Heart right ventricle (tissue), 16 donors: ENCODE measurements at places on chromosomes 12 and 14.

- DNase-seq: no peak
These were observed 127.8 kb downstream of the CFAP54 start for GRCh38 chr12:96617178-96617577.

- DNase-seq: no peak
These were observed 332.8 kb downstream of the SEC23A start for GRCh38 chr14:38770251-38770650.

DNA sequence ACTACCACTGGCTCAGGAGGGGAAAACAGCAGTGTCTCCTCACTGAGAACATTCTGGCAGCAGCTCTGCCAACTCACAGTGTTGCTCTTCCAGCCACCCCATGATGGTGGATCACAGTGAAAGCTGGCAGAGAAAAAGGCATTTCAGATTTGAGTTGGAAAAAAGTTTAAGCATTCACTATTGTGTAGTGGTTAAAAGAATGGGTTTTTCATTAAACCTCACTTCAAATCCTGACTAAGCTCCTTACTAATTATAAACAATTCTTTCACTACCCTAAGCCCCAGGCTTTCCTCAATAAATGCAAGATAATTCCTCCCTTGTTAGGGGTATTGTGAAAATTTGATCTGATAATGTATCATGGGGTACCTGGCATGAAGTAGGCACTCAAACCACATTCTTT, 518.1 kb downstream of the SNAPC1 start:
- DNase-seq: no peak

GRCh38 chr12:26691234-26691970, 141.6 kb downstream of the ITPR2 start:
- DNase-seq: no peak

- DNase-seq: peak; percentile 84
These were observed 86.6 kb downstream of the BORCS5 start for GRCh38 chr12:12443431-12443878.

DNA sequence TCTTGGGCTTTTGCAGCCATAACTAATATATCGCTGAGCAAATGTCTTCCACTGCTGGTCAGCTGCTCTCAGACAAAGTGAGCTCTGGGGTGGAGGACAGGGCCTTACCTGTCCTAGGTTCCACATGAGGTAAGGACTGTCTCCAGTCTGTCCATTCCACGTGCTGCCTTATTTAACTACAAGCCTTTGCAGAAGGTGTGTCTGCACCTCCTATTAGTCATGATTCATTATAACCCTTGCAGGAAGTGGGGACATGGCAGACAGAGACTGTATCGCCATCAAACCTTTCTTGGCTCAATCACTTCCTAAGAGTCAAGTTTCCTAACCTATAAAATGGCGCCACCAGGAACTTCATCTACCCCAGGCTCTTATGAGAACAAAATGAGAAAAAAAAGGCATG, 46.9 kb downstream of the SLC25A47 start:
- no peak for DNase-seq

DNA sequence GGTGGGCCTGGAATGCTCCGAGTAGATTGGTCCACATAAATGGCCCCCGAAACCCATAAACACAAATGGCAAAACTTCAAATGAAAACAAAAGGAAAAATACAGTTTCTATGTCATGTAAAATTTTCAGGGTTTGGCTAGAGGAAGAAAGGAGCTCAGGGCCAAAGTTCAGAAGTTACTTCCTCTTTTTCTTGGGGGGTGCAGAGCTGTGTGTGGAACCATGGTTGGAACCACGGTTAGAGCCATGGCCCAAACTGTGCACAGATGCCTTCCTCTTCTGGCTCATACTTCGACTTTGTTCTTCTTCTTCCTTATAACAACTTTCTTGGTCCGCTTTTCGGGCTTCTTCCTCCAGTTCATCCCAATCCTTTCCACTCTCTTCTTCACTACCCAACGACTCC, 51.7 kb downstream of the MGST1 start:
- DNase-seq: no peak

DNA sequence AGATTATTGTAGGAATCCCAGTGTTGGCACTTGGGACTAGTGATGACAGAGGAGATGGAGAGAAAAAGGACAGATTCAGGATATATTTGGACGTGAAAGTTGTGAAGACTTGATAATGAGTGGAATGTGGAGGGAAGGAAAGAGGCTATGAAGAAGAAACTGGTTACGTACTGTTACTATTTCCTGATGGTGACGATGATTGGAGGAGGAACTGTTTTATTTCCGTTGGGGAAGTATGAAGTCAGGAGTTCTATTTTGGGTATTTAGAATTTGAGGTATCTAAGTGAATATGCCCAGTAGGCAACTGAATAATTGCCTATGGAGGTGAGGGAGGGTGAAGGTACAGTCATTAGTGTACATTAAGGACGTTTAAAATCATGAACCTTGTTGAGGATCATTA, 207.2 kb downstream of the TMTC2 start:
- no peak for DNase-seq

DNA sequence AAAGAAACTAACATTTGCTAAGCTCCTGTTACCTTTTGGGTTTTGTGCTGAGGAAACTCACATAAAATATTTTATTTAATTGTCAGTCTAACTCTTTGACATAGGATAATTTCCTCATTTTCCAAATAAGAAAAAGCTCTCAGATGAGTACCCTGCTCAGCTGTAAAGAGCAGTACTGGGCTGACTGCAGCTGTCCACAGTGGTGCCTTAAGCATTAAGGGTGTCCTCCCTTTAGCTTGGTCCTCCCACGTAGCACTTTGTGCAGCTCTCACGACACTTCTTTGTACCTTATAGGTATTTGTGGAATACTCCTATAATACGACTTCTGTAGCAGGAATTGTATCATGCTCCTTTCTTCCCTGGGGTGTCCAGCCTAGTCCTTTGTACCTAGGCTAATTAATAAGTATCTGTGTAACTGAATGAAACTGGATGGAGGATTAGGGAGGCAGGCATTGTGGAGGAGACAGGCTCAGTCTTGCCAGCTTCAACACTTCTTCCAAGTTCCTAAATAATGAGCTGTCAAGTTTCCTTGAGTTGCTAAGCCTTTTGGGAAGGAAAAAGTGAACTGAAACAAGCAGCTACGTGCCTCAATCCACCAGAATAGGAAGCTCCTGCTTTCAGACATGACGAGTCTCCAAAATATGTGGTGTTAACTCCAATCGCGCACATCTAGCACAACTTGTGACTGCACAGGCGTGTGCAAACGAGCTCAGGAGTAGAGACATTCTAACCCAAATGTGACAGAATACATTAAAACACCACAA, 123.0 kb downstream of the SLC38A4 start:
- DNase-seq: no peak

DNA sequence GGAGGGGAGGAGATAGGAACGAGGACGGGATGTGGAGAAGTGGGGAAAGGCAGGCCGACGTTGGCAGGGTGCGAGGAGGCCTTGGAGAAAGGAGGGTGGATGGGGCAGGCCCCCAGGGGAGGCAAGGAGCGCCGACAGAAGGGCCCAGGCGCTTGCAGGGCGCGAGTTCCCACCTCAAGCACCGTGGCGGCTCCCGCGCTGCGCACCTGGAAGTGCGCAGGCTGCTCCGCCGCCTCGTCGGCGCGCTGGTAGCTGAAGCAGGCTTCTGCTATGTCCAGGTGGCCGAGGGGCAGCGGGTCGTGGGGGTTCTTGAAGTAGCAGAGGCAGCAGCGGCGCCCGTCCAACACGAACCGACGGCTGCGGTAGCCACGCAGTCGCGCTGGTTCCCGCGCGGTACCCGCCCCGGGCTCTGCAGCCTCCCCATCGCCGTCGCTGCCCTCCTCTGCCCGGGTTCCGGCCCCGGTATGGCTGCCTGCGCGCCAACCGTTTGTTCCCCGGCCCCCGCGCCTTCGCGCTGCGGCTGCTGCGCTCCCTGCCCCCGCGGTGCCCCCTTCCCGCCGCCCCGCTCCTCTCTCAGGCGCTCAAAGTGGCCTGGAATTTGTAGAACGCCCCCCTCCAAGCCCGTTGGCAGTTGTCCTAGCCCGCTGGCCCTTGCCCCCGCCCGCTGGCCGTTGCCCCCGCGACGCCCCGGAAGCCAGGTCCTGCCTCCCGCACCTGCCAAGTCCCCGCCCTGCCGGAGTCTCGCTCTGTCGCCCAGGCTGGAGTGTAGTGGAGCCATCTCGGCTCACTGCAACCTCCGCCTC, 1.1 kb upstream of the ACTR6 start:
- peak; percentile 41 for DNase-seq

DNA sequence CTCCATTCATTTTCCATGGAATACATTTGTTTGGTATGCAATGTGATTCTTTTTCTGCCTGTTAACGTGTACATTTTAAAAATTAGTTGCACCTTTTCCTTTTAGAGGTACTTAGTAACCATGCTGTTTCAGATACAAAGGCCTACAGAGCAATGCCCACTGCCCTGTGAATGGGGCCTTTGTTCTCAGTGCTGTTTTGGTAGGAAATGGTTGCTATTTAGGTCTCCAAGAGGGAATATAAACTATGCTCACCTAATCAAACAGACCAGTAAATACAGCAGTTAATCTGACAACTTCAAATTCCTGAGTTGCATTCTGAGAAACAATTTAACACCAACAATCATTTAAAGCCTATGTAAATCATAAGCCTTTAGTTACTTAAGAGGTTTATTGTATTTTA, 188.7 kb downstream of the BCAT1 start:
- DNase-seq: no peak

DNA sequence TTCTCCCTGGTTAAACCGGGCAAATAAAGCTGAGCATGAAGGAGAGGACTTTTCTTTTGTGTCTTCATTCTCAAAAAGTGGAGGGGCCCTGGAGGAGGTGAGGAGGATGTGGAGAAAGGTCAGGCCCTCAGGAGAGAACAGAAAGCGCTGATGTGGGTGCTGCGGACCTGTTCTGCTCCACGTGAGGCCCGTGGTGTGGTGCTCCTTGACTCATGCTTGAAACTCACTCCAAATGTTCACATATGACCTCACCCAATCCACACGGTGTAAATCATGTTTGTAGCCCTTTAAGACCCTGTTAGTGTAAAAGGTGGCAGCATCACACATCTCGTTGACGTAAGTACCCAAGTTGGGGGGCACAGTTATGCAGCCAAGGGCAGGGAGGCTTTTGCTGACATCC, 126.2 kb downstream of the FOXN3 start:
- no peak for DNase-seq

DNA sequence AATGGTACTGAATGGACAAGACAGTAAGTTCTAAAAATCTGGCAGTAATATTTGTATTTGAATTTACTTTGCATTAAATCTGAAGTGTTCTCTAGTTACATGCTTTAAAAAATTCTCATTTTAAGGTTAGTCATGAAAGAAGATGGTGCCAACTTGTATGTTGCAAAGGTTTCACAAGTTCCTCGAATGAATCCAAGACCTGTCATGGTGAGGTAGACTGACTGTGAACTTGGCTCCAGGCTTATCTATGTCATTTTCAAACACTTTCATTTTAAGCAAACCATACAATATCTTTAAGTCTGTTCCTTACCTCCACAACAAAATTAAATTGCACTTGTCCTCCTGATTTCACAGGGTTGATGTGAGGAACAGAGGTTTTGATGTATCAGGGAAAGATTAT, 23.4 kb downstream of the CLEC2D start:
- DNase-seq: no peak

DNA sequence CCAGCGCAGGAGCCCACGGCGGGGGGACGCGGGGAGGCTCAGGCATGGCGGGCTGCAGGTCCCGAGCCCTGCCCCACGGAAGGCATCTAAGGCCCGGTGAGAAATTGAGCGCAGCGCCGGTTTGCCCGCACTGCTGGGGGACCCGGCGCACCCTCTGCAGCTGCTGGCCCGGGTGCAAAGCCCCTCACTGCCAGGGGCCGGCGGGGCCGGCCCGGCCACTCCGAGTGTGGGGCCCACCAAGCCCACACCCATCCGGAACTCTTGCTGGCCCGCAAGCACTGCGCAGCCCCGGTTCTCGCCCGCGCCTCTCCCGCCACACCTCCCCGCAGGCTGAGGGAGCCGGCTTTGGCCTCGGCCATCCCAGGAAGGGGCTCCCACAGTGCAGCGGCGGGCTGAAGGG, 8.5 kb upstream of the TSPAN8 start:
- DNase-seq: peak; percentile 6

GRCh38 chr14:102325791-102326345, 6.3 kb downstream of the ZNF839 start:
- no peak for DNase-seq

GRCh38 chr12:12278899-12279298, 12.1 kb upstream of the LRP6 start:
- no peak for DNase-seq

- no peak for DNase-seq
These were observed 28.5 kb downstream of the CD9 start for GRCh38 chr12:6228535-6229223.

DNA sequence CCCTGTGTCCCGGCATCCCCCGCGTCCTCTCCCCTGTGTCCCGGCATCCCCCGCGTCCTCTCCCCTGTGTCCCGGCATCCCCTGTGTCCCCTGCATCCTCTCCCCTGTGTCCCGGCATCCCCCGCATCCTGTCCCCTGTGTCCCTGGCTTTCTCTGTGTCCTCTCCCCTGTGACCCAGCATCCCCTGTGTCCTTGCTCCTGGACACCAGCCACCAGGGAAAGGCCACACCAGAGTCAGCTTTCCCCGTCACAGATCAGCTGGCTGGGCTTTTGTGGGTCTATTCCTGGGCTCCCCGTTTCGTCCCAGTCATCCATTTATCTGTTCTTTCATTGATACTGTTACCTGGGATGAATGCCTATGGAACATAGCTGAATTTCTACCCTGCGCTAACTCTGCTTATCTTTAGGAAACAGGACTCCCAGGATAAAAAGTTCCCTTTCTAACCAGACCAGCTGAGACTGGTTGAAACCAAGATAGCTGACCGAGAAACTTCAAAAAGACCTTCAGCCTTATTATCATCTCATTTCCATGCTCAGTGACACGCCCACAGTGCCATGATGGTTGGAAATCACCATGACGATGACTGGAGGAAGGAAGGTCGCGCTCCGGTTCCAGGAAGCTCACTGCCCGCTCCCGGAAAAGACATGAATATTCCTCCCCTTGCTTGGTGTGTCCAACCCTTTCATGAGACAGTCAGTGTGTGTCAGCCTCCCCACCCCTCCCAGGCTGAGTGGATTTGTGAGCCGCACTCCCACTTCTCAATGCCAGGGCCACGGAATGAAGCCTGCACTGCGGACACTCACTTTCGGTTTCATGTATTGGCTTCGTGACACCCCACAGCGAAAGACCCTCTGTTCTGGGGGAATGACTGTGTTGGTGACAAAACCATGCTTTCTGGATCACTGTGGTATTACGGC, 276.4 kb upstream of the SFSWAP start:
- no peak for DNase-seq

DNA sequence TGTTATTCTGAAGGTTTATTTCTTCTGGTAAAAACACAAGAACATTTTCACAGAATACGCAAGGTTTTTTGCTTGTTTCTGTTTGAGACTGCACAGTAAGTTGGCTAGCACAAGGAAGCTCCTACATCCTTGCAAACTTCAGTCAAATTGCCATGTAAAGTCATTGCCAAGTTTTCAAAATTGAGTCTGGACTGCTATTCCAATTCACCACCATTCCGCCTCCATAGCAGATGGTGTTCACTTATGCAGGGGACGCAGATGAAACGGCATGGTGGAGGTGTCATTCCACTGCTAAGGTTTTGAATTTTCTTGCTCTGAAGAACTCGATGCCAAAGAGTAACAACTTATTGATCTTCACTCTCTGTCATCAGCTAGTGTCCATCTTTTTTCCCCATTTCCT, 303.9 kb upstream of the SYT1 start:
- DNase-seq: no peak
